ENCODE measurements at places on chromosomes 6 and 20. TPM values are rescaled to one million over a fixed set of nuclear protein-coding genes. Genes with fewer than 3 reads are reported as not detected.

DNA sequence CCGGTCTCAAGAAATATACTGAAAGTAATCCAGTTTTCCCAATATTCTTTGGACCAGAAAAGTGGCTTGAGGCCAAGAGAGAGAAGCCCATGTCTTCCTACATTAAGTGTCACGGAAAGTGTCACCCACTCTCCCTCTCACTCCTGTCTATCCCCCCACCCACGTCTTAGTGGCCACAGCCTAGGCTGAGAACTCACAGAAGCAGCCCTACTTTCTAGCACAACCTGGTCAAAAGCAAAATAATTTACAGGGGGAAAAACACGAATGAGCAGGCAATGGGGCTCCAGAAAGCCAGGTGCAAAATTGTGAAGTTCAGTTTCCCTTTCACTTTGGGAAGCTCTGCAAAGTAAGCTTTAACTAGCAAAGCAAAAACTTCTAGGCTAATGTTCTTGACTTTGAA lies 118.0 kb downstream of the OPRM1 start:
- DNase-seq: no peak

DNA sequence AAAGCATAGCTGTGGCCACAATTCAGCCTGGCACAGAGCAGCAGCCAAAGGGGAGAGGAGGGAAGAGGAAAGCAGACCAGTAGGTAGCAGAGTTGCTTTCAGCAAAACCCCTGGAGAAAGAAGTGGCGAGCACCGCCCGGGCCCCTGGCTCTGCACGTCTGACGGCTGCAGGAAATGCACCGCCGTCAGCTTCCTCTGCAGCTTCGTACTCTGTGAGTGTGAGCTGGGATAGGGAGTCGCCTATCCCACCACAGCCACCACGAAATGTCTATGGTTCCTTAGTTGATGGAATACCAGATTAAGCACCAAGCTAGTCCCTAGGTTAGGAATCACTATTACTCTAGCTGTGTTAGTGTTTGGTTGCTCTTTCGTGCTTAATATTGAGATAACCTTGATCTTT lies 79.9 kb upstream of the NAA20 start:
- DNase-seq: no peak

Gene KCNK16
- not detected for total RNA-seq

DNA sequence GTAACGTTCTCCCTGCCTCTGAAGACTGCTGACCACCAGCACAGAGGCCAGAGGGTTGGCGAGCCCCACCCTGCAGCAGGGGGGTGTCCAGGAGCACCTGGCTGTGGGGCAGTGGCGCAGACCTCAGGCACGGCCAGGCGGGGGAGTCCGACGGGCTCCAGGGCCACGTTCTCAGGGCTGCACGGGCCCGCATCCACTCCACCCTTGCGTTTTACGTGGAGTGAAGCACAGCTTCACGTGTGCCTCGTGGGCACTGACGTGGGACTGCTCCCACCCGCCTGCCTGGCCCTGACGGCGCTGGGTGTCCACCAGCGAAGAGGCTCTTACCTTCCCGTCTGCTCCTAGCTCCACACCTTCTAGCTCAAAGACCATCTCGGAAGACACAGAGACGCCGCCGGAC lies 6.9 kb downstream of the RPS21 start:
- no peak for DNase-seq

Gene GSTA2
- not detected for total RNA-seq

DNA sequence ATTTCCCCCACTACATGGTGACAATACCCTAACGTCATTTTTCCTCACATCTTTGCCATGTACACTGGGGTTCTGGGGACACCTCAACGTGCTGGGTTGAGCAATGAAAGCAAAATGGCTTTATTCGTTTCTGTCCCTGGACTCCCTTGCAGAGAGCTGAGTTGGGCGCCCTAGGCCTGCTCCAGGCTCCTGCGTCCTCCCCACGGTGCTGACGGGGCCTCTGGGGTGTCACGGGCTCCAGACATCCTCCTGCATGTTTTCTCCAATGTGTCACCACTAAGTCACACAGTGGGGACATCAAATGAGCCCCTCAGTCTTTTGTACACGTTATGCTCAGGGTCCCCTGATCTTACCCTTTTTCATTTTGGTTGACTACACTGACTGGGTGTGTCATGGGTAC lies 99.8 kb downstream of the TTLL2 start:
- DNase-seq: peak; percentile 32

Gene CLIC5
- total RNA-seq: 42.6 TPM

DNA sequence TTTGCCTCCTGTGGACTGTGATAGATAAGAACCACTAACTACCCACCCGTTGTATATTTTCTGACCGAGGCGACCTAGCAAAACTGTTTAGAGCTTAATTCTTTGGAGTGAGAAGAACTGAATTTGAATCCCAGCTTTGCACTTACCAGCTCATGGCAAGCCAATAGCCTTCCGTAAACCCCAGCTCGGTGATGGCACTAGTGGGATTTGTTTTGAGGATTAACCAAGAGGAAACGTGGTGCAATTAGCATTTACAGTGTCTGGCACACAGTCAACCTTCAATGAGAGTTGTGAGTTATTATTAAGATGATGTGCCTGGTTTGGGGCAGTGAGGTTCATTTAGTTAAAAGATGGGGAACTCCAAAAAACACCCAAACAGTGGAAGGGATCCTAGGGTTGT lies 12.3 kb upstream of the DSP start:
- DNase-seq: no peak

Gene HTR1E
- total RNA-seq: not detected

Gene AGER
- 13.6 TPM for total RNA-seq

DNA sequence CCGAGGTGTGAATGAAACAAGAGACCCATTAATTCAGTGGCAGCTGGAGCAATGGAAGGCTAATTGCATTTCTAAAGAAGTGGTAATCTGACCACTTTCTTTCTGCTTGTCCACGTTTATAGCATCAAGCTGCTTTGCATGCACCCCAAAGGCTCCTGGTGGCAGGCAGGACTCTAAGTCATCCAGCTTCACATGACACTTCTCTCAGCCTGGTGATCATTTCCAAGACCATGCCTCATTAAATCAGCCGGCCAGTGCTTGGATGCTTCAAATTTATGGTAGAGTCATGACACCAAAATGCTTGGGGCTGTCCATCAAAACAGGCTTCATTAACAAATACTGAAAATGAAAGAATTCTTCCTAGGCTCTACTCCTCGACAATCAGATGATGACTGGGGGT lies 614.9 kb downstream of the DOK5 start:
- DNase-seq: no peak

Gene SDC4
- total RNA-seq: 77.7 TPM

GRCh38 chr20:19380211-19380610 lies 167.8 kb downstream of the SLC24A3 start:
- DNase-seq: no peak

Gene VSX1
- not detected for total RNA-seq

- DNase-seq: no peak
These were observed at the start of gene DEFB110 for GRCh38 chr6:50021894-50022293. TSS of gene DEFB110 (minus strand) at chr6:50021994. CDS start at chr6:50021935, 59 bp downstream.

DNA sequence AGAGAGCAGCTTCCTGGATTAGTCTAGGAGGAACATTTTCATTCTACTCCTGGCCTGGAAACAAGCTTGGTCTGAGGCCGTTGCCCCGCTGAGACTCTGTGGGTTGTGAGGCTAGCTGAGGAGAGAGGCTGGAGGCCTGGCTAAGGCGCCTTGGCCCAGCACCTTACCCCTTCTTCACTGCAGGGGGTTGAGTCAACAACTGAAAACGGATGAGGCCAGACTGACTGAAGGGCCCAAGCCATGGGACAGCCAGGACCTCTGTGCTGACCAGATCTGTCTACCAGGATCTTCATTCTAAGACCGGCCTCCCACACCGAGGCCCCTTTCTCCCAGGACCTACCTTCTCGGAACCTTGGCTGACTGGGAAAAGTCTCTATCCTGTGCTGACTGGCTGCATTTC lies 3.5 kb upstream of the AVP start:
- no peak for DNase-seq

DNA sequence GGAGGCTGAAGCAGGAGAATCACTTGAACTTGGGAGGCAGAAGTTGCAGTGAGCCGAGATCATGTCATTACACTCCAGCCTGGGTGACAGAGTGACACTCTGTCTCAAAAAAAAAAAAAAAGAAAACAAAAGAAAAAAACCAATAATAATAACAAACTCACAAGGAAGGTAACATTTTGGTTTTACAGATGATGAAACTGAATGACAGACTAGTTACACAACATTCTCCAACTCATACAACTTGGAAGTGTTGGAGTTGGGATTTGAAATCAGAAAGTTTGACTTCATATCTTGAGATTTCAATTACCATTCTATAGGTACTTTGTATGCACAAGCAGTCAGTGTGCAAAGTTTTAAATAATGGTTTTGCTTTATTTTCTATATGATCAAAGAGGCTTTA lies 10.2 kb downstream of the TPD52L1 start:
- DNase-seq: no peak

DNA sequence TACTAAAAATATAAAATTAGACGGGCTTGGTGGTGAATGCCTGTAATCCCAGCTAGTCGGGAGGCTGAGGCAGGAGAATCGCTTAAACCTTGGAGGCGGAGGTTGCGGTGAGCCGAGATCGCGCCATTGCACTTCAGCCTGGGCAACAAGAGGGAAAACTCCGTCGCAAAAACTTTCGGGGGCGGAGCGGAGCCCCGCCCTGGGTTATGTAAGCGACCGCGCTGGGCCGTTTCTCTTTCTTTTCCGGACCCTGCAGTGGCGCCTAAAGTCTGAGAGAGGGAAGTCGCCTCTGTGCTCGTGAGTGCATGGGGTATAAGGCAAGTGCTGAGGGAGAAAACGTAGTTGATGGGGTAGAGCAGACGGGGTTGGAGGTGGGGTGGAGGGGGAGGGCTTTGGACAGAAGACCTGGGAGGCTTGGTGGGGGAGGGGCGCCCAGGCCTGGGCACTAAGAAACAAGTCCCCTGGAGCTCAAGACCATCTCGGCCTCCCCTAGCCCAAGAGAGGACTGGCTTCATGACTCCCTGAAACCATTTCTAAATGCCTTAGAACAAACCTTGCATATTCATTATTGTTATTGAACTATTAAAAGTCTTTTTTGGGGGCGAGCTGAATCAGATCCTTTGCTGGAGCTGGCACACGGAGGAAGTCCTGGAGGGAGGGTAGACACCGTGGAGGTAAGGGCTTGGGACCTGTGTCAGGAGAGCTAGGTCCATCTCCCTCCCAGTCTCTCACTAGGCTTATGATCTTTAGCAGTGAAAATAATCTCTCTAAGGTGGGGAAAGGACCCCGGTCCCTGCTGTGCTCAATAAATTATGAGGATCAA lies 2.7 kb upstream of the MICA start:
- peak; percentile 91 for DNase-seq

DNA sequence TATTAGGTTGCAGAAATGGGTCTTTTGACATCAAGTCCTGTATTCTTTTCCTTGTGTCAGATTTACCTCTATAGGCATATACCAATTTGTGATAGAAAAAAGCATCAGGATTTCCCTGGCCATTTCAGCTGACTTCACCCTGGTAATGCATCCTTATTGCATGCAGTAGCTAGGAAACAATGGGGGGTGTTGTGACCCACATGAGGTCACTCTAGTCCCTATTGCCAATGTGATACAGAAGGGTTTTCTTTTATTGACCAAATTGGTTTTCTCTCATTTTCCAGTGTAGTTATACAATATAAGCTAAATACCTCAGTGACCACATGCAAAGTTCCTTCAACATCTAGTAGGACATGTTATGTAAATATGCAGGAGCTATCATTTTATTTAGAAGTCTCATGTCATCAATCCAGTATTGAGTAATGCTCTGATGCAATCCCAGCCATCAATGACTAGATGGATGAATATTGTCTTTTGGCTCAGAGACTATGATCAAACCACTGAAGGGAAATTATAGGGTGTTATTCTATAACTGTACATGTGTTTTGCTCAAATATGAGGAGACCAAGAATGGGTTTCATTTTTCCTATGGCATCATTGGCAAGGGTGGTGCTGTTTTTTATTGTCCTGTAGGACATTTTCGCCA lies 177.7 kb downstream of the KLHL32 start:
- DNase-seq: no peak

- DNase-seq: no peak
These were observed 89.1 kb upstream of the FOXA2 start for GRCh38 chr20:22673467-22673866.

GRCh38 chr20:46985671-46986070 lies 91.0 kb downstream of the EYA2 start:
- DNase-seq: peak; percentile 12

GRCh38 chr6:44481760-44482159 lies 94.3 kb downstream of the CDC5L start:
- DNase-seq: no peak

DNA sequence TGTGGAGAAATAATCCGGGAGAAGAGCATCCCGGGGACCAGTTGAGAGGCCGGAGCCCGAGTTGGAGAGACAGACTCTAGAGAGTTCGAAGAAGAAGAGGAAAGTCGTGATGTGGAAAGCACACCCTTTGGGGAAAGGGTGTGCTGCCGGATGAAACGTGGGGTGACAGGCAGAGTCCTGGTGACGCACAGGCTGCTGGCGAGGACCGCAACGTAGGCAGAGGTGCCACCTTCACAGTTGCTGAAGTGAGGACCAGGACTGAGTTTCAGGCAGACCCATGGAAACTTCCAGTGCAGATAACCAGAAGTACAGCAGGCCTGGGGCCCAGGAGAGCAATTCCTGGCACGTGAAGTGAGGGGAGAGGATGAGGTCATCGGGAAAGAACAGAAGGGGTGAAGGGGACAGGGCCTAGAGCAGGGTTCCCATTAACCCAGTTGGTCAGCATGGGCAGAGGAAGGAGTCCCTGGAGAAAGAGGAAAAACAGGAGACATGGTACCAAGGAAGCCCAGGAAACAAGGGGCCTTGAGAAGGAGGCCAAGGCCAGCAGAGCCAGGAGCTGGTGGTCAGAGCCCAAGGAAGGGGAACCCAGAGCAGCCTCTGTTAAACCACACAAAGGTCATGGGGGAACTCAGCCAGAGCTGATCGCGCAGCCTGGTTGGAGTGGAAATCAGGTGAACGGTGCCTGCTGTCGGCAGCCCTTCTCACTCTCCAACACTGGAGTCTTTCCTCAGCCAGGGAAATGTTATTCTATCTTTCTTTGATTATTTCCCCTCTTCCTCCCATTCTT lies 84.1 kb downstream of the PRND start:
- DNase-seq: no peak

GRCh38 chr6:54747955-54748354 lies 98.6 kb upstream of the FAM83B start:
- DNase-seq: no peak

Gene WFDC12
- not detected for total RNA-seq

- DNase-seq: no peak
These were observed 70.6 kb downstream of the MTHFD1L start for GRCh38 chr6:150936021-150936555.

- no peak for DNase-seq
These were observed 470.8 kb upstream of the MAP3K7 start for GRCh38 chr6:91057689-91058088.

GRCh38 chr20:60142587-60142986 lies 184.4 kb downstream of the CDH26 start:
- no peak for DNase-seq

DNA sequence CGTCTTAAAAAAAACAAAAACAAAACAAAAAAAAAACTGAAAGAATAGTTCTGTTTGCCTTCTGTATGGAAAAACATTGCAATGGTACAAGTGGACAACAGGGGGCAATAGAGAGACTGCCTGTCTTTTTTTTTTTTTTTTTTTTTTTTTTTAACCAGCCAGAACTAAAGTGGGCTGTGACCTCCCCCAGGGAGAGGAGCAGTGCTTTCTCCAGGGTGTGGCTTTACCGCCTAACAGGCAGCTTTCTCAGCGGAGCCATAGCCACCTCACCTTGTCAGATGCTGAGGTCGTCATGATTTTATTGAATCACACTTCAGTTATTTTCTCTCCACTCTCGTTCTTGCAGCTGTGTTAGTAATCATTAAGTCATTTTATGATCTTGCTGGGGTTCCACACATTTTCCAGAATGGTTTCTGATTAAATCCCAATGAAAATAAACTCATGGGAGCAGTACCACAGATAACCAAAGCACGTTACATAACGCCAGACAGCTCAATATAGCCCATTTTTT lies 78.4 kb downstream of the GMPR start:
- no peak for DNase-seq

Measured in sciatic nerve (tissue), 2 donors.